ENCODE measurements at places on chromosomes 13 and 19.

DNA sequence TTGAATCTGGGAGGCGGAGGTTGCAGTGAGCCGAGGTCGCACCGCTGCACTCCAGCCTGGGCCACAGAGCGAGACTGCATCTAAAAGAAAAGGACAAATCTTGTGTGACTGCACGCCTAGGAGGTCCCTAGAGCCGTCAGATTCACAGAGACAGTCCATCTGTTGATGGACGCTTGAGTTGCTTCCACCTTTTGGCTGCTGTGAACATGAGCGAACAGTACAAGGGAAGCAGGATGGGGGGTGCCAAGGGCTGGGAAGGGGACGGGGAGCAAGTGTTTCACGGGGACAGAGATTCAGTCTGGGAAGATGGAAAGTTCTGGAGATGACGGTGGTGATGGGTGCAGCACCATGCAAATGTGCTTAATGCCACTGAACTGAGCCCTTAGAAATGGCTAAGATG lies 78.7 kb downstream of the GNG7 start:
- DNase-seq, result no peak

DNA sequence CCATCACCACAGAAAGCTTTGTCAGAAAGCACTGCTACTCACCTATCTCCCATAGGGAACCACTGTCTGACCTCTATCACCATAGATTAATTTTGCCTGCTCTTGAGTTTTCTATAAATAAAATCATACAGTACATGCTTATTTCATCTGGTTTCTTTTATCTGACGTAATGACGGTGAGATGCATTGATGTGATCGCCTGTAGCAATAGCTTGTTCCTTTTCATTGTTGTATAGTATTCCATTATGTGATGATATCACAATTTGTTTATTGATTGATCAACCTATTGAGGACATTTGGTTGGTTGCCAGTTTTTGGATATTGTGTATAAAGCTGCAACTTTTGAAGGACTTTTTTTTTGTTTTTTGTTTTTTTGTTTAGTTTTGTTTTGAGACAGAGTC lies 51.9 kb upstream of the ADGRE1 start:
- DNase-seq, result no peak

DNA sequence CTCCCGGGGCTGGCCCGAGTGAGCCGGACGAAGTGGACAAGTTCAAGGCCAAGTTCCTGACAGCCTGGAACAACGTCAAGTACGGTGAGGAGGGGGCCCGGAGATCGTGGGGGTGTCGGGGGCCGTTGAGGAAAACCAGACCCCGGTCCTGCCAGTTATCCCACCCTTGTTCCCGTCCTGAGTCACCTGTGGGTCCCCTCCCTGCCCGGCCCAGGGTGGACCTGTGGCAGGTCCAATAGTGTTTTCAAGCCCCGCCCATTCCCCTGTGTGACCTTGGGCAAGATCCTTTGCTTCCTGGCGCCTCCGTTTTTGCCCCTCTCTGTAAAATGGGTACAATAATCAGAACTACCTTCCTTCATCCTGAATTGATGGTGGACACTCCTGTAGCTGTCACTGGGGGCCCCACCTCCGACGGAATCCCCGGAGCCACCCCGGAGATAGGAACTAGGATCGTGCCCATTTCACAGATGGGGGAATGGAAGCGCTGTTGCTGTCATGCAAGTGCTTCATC lies 593 bp downstream of the ATG4D start:
- DNase-seq, result no peak

- peak; percentile 31 for DNase-seq
Observed at GRCh38 chr19:46755077-46755852, 9.0 kb upstream of the STRN4 start.

- peak; percentile 47 for DNase-seq
Observed at GRCh38 chr13:93260591-93260990, 34.0 kb downstream of the GPC6 start.

GRCh38 chr19:45470762-45471081 lies 2.9 kb downstream of the FOSB start:
- no peak for DNase-seq

- DNase-seq, result no peak
Observed at GRCh38 chr13:77456271-77456670, 79.2 kb upstream of the SCEL start.

- DNase-seq, result no peak
Observed at GRCh38 chr13:25873242-25873612, 178.6 kb downstream of the SHISA2 start.

GRCh38 chr19:8210421-8211101 lies 1.4 kb downstream of the CERS4 start:
- no peak for DNase-seq

GRCh38 chr13:100300708-100301107 lies 211.8 kb downstream of the PCCA start:
- DNase-seq, result no peak

- no peak for DNase-seq
Observed at GRCh38 chr13:29421118-29421517, 174.4 kb downstream of the SLC7A1 start.

DNA sequence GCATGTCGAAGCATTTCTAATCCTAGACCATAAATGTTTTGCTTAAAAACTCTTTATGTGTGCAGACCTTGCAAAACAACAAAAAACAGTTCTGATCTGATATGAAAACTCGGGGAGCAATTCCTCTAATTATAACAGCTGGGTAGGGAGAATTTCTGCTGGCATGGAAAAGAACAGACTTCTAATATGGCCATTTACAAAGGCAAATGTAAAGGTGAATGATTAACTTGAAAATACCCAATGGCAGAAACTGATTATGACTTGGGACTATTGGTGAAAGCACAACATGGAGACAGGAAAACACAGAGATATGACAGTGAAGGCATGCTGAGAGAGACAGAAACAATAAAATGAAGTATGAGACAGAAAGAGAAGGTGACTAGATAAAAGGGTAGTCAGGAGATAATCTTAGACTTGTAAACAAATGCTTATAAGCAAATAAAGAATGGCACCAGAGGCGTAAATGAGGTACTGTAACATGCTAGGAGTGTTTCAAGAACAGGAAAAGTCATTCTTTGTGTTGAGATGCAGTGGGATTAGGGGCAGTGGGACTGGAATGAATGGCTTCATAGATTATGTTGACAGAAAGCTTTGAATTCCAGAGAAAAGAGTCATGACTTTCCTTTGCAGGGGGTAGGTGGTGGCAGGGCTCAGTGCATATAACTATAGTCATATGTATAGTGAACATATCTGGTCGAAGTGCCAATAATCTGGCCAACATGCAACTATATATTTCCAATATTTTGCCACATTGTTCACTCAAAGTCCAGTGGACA lies 393.0 kb downstream of the ITGBL1 start:
- DNase-seq, result peak; percentile 84

DNA sequence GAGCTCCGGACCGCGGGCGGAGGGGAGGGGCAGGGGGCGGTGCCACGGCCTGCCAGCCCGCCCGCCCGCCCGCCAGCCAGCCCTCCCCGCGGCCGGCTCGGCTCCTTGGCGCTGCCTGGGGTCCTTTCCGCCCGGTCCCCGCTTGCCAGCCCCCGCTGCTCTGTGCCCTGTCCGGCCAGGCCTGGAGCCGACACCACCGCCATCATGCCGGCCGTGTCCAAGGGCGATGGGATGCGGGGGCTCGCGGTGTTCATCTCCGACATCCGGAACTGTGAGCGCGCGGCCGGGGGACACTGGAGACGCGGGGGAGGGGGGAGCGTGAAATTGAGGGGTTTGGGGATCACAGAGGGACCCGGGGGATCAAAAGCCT lies at the start of gene AP2A1:
Gene AP2A1, plus strand, starts transcription at position 72 of the 370 bp plus-strand sequence. Its CDS starts 133 bp downstream, at position 205.
- no peak for DNase-seq

DNA sequence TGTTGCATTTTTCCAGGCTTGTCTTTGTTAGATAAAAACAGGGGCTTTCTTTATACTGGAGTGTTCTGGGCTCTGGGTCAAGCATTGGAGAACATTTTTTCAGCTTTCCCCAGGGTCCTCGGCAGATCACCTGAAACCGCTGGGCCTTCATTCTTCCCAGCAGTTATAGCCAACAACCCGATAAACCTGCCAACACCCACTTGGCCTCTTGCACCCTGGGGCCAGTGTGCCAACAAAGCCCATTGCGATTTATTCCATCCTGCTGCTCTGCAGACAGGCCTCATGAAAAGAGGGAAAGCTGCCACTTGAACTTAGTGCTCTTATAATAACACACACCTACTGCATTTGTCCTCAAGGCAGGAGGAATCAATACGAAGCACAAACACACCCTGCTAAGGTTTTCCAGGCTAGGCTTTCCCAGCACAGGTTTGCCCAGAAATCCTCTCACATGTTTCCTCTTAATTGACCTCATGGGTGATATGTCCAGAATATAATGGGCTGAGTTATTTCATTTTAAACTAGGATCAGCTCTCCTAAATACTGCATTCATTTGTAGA lies 669.3 kb downstream of the LIG4 start:
- DNase-seq, result no peak

DNA sequence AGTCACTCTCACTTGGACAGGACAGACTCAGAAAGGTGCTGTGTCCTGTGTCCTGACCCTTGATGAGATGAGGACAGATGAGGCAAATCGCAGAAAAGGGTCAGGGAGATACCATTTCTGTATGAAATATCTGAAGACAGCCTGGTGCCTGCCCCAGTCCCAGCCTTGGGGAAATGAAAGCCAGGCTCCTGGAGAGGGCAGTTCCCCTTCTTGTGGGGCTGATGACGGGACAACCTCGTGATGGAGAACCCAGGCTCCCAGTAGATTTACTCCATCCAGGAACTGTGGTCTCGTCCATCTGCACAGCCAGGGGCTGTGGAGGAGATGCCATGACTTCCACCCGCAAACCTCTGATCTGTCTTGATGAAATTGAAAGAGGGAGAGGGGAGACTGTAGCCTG lies 13.8 kb downstream of the LILRB1 start:
- DNase-seq, result no peak

DNA sequence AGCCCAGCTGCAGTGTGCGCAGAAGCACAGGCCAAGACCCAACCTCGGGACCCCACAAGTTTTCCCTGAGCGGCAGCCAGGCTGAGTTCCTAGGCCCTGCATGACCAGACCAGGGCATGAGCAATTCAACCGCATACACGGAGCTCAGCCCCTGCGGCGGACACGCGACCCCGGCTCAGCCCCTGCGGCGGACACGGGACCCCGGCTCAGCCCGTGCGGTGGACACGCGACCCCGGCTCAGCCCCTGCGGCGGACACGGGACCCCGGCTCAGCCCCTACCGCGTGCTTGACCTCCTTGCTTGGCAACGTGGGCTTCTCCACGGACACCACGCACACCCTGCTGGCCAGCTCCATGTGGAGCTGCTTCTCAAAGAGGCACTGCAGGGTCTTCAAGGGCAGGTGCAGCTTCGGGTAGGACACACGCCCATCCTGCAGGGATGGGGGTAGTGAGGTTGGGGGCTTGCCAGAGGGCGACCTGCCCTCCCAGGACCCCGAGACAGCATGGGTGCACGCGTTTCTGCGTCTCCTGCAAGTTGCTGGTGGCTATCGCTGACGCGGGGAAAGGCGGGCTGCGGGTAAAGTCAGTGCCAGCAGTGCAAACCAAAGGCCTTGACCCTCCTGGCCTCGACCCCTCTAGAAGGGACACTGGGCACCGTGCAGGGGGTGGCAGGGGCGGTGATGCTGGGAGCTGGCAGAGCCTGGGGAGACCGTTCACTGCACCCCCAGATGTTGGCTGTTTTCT lies 10.0 kb downstream of the POLRMT start:
- DNase-seq, result no peak

- no peak for DNase-seq
Observed at GRCh38 chr13:74073274-74073673, 60.9 kb downstream of the KLF12 start.

DNA sequence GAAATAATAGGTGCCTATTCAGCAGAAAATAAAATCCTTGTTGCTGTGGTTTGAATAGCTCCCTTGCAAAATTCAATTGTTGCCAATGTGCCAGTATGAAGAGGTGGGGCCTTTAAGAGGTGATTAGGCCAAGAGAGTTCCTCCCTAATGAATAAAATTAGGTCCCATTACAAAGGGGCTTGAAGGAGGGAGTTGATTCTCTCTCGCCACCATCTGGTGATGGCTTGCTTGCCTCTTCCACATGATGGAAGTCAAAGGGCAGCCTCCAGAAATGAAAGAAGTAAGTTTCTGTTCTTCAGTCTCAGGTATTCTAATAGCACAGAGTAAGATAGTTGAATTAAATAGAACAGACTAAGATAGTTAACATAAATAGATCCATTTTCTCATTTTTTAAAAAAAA lies 3.0 kb upstream of the EEF1AKMT1 start:
- DNase-seq, result no peak

- no peak for DNase-seq
Observed at GRCh38 chr13:111858571-111858970, 208.4 kb upstream of the SOX1 start.

DNA sequence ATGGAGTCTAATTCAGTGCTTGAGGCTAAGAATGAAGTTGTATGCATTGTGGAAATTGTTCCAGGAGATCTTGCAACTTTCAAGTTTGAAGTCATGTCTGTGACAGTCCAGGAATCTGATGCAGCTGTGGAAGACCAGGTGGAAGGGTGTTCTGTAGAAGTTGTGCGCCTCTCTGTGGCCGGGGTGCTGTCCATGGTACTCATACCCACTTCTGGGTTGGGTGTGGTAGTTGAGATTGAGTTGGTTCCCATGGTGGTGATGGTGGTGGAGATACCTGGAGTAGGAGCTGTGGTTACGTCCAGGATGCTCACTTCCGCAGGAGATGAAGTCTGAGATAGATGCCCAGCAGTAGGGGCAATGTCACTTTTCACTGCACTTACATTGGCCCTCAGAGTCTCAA lies 44.3 kb downstream of the MUC16 start:
- no peak for DNase-seq
